ENCODE measurements at places on chromosomes 7 and 10.
A peak's percentile ranks its signal among the peaks of the same experiment; 100 is the strongest.

DNA sequence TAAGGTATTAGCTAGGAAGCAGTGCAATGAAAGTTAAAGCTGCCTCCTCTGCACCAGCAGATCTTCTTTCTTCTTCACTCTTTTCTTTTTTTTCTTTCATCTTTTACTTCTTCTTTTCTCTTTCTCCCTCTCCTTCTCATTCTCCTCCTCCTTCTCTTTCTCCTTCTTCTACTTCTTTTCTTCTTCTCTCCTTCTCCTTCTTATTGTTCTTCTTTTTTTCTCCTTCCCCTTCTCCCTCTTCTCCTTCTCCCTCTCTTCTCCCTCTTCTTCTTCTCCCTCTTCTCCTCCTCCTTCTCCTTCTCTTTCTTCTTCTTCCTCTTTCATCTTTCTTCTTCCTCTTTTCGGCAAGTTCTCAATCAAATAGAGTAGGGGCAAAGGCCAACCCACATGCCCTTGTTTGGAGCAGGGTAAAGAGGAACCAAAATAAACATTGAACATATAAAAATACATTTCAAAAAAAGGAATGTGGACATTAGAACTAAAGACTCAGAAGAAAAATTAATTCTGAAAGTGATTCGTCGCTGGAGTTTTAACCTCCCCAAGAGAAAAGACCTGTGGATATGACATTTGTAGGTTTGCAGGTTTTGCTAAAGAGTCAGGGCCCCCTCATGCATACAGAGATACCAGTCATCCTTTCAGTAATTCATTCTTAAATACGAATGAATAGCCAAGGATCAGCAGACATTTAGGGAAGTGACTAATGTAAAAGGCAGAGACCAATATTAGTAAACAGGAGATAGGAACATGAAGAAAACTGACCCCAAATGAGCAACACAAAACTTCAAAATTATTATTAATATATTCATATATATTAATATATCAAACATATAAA lies 93.0 kb upstream of the RSU1 start:
- no peak for DNase-seq

GRCh38 chr7:29442146-29442545 lies 121.5 kb upstream of the PRR15 start:
- DNase-seq = peak; percentile 47

- DNase-seq = no peak
Measured at GRCh38 chr10:84665883-84666463, 337.6 kb downstream of the CCSER2 start.

- no peak for DNase-seq
Measured at GRCh38 chr7:133805426-133805825, 321.7 kb upstream of the LRGUK start.

DNA sequence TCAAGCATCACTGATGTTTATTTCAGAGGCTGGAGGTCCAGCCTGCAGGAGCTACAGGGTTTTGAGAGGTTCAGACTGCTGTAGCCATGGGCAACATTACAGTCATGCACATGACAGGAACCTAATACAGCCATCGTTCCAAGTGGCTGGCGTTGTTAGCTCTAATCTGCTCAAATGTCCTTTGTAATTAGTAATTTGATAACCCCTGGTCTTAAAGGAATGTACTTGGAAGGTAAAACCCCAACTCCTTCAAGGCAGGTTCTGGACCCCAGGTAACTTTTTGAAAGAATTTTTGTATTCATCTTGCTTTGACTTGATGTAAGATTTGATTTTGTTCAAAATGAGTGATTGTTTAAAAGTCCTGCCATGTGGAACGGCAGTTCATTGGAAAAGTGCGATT lies 34.7 kb upstream of the FOXI2 start:
- peak; percentile 66 for DNase-seq

- DNase-seq = no peak
Measured at GRCh38 chr7:40429826-40430225, 295.0 kb downstream of the SUGCT start.

- DNase-seq = no peak
Measured at GRCh38 chr10:34228066-34228465, 587.0 kb downstream of the PARD3 start.

DNA sequence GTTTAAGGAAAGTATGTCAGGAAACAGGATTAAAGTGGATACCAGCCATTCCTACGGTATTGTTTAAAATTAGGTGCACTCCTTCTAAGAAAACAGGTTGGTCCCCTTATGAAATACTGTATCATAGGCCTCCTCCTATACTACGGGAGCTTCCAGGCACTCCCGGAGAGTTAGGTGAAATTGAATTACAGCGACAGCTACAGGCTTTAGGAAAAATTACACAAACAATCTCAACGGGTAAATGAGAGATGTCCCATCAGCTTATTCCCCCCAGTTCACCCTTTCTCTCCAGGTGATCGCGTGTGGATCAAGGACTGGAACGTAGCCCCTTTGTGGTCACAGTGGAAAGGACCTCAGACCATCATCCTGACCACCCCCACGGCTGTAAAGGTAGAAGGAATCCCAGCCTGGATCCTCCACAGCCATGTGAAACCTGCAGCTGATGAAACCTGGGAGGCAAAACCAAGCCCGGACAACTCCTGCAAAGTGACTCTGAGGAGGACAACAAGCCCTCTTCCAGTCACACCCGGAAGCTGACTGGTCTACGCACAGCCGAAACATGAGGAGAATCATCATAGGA lies 25.1 kb upstream of the GHITM start:
- no peak for DNase-seq

DNA sequence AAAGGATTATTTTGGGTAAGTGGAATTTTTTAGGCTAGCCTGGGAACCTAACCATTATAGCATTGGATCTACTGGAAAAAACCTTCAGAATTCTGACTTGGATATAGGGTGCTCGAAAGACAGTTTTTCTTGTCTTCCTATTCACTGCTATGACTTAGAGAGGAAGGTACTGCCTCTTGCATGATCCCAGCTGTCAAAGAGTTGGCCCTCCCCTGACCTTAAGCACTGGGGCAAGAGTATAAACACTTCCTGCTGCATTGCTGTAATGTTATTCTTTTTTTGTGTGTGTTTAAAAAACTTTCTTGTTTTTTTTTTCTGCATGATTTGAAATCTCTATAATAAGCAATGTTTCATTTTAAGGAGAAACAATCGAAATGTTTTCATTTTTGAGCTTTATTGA lies 113.0 kb downstream of the LRMDA start:
- no peak for DNase-seq

GRCh38 chr7:22854158-22855048 lies 31.8 kb upstream of the TOMM7 start:
- DNase-seq = peak; percentile 65

DNA sequence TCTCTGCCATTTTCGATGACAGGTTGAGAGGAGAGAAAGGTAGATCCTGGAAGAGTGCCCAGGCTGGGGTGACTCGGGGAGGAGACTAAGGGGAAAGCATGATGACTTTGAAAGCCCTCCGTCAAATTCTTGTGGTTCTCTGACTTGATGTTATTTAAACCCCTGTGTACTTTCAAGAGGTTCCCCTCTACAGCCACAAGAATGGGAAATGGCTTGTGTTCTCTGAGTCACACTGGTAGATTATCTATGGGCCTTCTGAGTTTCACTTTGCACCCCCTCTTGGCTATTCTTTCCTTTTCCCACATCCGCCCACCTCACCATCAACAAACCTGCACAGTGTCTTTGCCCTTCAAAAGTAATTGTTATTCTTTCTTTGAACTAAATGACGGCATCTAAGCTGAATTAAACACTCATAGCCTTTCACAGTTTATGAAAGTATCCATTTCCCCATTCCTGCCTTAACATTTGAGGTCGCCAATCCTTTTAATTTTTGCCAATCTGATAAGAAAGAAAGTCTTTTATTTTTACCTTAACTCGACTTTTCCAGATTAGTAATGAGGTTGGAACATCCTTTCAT lies 24.1 kb downstream of the PRF1 start:
- no peak for DNase-seq

- no peak for DNase-seq
Measured at GRCh38 chr10:126849646-126850045, 55.6 kb upstream of the DOCK1 start.

DNA sequence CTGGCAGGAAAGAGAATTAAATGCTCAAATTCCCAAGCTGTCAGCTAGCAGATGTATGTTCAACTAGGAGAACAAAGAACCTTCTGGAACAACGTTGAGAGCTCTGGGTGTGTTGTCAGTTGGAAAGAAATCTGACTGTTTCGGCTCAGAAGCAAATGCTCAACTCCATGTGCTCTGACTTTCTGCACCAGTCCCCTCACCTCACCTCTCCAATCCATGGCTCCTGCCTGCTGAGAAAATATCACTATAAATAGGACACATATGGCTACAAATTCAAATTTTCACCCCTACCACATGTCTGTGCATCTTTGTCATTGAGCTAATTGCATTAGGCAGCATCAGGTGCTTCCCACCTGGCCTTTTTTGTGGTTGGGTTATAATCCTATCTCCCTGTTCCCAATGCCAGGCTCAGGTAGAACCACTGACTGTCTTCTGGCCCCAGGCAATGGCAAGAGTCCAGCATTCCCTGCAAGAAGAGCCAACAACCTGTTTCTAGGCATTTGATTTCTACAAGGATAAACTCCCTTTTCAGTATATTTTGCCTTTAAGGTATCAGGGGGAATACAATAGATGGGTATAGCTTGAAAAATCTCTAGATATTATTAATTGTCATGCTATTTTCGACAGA lies 142.6 kb upstream of the LSM8 start:
- DNase-seq = no peak

GRCh38 chr7:155338632-155339320 lies 41.1 kb downstream of the INSIG1 start:
- DNase-seq = no peak
